ENCODE measurements at places on chromosomes 6 and 20. TPM values are rescaled to one million over a fixed set of nuclear protein-coding genes. Genes with fewer than 3 reads are reported as not detected.

The MAPK13 gene
- 8.1 TPM for total RNA-seq

The DLGAP4 gene
- total RNA-seq = 10.1 TPM

The ETV7 gene
- 0.85 TPM for total RNA-seq

The ADGRF4 gene
- total RNA-seq = 0.74 TPM

Measured in smooth muscle cell of bladder (primary cell).